Right forelimb (tissue), 1 donor: ENCODE measurements at places on chromosomes 2 and 18.

- no peak for DNase-seq
These were observed 860 bp downstream of the CTNNA2 start for GRCh38 chr2:79513711-79514110.

GRCh38 chr2:55133467-55134315, 83.4 kb upstream of the RTN4 start:
- DNase-seq = no peak

DNA sequence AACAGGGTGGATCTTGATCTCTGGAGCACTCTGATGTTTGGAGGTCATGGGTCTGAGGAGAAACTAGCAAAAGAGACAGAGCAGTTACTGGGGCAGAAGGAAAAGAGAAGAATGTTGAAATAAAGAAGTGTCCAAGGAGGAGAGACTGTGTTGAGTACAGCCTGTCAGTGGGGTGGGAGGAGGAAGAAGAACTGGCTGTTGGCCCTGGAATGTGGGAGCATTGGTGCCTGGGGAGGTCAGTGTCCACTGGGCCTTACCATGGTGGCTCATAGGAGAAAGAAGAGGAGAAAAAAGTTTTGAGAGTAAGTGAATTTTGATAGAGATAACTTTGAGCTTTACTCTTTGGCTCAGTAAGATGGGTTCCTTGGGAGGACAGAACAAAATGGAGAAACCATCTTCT, 499.0 kb downstream of the TXNL1 start:
- DNase-seq = no peak

GRCh38 chr2:68878071-68878711, 7.0 kb upstream of the BMP10 start:
- no peak for DNase-seq

DNA sequence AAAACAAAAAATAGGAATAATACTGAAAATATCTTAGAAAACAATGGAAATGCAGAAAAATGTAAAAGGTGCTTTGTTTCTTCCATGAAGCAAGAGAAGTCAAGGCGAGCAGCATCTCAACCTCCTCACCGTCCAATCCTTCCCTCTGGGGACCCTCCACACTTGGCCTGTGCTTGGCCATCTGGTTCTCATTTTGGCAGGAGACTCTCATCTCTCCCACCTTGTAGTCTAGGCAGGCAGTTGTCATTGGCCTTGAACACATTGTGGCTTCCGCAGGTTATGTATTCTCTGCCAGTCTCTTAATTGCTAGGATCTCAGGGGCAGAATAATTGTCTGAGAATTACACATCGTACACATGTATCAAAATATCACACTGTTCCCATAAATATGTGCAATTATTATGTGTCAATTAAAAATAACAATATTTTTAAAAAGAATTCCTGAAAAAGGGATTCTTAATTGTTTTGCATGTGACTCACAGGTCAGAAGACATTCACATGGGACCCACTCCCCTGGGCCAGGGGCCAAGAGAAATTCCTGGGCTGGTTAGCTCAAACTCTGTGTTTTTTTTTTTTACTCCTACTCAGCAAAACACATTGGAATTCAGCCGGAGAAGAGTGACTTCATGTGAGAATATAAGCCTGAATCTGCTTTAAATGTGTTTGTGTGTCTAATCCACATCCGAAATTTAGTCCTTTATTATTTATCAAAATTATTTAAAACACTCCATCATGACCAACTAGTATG, 14.0 kb upstream of the ANKRD62 start:
- DNase-seq = peak; percentile 78

DNA sequence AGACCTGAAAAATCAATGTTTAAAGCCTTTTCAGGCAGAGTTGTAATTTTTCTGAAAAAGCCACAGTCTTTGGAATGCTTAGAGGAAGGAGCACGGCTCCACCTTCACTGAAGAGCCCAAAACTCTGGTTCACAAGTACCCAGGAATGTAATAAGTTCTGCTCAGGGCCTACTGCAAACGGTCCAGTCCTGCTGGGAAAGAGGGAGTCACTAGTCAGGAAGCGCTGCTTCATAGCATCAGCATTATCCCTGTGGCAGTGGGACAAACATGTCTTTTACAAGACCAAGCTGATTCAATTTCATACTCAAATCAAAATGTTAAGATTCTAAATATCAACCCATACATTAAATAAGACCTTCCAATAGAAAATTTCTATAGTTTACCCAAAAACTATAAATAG, 152.9 kb upstream of the PGAP1 start:
- no peak for DNase-seq

GRCh38 chr2:164456619-164457018, 164.7 kb downstream of the GRB14 start:
- no peak for DNase-seq

GRCh38 chr2:85926931-85927661, 38.3 kb upstream of the ST3GAL5 start:
- no peak for DNase-seq

DNA sequence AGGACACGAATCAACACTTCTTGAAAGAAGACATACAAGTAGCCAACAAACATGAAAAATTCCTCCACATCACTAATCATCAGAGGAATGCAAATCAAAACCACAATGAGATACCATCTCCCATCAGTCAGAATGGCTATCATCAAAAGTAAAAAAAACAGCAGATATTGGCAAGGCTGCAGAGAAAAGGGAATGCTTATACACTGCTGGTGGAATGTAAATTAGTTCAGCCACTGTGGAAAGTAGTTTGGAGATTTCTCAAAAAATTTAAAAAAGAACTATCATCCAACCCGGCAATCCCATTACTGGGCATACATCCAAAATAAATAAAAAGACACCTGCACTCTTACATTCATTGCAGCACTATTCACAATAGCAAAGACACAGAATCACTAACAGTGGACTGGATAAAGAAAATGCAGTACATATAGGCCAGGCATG, 78.7 kb downstream of the GRB14 start:
- DNase-seq = no peak

DNA sequence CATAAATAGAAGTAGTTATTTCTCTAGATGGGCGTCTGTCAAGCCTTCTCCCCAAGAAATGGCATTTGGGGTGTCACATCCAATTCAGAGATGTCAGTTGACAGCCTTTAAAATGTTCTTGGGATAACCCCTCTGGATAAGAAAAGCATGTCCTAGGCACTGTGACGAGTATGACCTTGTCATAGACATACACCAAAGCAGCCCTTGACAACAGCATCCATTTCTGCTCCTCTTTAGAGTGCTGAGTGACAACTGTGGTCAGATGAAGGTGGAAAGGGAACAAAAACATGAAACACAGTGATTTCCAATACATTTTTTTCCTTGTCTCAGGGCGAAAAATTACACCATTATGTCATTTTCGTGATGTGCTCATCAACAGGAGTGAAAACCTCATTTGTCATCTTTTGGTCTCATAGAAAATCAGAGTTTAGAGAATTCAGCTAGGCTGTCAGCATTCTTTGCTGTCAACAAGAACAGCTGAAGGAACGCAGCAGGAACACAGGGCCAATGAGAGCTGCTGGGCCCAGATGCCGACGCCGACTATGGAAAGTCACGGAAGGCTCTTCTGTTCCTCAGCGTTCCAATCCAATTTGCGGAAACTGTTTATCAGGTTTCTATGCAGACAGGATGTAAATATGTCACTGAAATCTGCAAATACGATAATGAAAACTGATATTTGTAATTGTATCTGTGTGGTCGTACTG, 193.2 kb downstream of the ICOS start:
- no peak for DNase-seq

DNA sequence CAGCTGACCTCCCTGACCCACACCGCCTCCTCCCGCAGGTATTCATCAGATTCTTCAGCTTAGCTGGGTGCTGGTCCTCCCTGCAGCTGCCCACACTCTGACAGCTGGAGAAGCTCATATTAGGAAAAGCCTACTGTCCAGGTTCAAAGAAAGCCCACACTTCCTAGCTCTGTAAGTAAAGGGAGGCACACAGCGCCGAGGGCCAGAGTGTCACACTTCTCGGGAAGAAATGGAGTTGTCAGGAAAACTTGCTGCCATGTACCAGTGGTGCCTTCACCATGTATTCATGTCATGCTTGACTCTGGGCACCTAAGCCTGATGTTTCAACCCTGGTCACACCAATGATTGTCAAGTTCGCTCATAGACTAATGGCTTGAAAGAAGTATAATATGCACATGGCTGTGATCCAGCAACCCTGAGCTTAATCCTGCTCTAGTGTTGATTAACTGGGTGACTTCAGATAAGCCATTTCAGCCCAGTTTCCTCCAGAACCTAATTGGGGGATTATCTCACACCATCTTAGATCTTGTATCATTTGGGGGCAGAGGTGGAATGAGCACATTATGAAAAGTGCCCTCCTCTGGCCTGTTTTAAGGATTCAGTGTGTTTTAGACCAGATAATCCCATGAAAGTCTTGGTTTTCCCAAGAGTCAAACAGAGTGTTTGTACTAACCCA, 180.3 kb upstream of the PARD3B start:
- no peak for DNase-seq

GRCh38 chr2:937530-937929, 13.1 kb upstream of the SNTG2 start:
- no peak for DNase-seq

DNA sequence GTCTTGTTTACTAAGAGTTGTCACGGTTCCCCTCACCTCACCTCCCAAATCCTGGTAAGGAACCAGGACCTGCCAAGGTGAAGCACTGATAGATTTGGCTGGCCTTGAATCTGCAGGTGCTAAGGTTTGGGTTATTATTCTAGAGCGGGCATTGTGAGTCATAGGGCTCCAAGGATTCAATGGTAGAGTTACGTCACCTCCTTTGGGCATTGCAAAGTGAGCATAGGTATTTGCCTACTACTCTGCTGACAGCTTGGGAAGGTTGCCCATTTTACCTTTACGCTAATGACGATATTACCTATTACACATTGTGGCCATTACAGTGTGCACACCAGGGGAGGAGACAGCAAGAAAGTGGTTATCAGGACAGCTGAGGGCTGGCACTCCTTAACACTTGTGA, 59.3 kb downstream of the SETBP1 start:
- no peak for DNase-seq

DNA sequence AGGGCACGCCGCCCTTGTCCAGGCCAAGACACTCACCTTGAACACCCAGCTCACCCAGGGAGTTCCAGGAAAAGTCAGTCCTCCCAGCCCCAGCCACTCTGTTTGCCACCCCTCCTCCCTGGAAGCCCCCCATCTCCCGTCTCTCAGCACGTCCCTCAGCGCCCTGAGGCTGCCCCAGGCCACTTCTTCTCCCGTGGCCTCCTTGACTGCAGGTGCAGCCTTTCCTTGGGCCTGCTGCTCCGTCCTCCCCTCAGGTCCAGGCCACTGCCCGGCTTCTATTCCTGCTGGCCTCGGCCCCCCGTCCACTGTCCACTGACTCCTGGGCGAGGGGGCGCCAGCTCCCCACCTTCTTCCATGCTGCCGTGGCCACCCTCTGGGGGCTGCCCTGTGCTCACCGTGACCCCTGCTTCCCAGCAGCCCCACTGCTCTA, 239.1 kb downstream of the HDAC4 start:
- peak; percentile 28 for DNase-seq

GRCh38 chr2:202290970-202291369, 25.4 kb downstream of the NOP58 start:
- DNase-seq = no peak

- DNase-seq = peak; percentile 45
These were observed 155.5 kb downstream of the ZFP36L2 start for GRCh38 chr2:43070676-43071502.

DNA sequence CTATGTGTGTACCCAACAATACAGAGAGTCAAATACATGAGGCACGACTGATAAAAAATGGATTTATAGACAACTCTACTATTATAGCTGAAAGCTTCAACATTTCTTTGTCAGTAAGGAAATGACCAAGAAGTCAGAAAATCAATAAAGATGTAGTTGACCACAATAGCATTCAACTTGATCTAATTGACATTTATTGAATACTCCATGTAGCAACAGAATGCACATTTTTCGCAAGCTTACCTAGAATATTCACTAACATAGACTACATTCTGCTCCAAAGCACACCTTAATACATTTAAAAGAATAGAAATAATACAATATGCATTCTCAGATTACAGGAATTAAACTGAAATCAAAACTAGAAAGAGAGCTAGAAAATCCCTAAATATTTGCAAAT, 49.2 kb upstream of the ZNF804A start:
- DNase-seq = no peak

GRCh38 chr2:57890464-57890863, 156.1 kb upstream of the VRK2 start:
- DNase-seq = no peak

- peak; percentile 55 for DNase-seq
These were observed 38.8 kb downstream of the BMP10 start for GRCh38 chr2:68832233-68832869.

- DNase-seq = no peak
These were observed 510.1 kb upstream of the SLC39A10 start for GRCh38 chr2:195146761-195147541.

DNA sequence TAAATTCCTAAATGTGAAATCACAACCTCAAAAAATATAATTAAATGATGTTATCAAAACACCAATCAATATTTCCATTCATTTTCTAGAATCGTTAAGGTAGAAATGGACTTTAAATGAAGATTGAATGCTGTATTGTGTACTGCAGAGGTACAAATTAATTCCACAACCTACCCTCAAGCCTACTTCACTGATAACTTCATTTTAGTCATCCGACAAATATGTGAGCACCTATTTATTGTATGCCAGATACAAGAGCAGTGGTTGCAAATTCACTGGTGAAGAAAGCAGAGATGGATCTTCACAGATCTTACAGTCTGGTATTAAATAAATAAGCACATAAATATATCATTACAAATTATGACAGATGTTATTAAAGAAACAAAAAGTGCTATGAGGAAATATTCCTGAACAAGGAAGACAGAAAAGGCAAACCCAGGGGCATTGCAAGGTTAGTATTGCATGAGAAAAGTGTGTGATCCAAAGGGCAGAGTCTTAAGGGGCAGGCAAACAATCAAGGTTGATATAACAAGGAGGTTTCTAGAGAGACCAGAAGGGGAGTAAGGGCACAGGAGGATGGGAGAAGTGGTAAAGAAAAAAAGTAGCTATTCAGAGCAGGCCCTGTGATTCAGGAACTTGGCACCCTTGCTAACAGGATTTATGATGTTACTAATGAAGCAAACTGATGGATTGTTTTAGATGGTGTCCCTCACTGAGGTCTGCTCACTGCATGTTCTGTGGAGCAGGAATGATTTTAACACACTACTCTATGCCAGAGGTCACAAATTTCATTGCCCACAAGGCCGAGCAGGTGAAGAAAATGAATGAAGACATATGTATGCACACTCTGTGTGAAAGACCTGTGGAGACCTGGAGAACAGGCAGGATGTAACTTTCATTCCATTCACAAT, 128.0 kb upstream of the CCDC150 start:
- DNase-seq = no peak

DNA sequence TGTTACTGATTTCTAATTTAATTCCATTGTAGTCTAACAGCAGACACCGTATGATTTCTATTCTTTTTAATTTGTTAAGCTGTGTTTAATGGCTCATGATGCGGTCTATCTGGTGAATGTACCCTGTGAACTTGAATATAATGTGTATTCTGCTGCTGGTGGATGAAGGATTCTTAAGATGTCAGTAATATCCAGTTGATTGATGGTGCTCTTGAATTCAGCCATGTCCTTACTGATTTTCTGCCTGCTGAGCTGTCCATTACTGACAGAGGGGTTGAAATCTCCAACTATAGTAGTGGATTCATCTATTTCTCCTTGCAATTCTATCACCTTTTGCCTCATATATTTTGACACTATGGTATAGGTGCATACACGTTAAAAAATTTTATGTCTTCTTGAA, 373.3 kb upstream of the RAB12 start:
- DNase-seq = no peak

- no peak for DNase-seq
These were observed 115.5 kb upstream of the RAB27B start for GRCh38 chr18:54712758-54713157.

GRCh38 chr2:239344857-239345216, 56.0 kb downstream of the HDAC4 start:
- DNase-seq = no peak
